ENCODE measurements at places on chromosomes 2 and 18.

DNA sequence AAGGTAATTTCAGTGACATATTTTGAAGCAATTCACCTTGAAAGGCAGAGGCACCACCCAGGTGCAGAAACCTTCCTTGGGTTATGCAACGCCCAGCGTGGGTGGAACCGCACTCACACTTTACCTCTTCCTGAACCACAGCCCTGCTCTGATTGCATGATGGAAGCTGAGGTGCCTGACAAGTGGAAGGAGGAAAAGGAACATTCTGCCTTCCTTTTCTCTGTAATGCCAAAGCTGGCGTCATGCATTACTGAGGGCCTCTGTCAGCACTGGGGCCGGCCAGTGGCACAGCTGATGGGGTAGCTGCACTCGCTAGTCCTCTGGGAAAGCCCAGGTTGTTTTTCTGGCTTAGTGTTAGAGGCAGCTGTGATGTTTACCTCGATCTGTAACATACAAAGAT lies 266.5 kb downstream of the NEDD4L start:
- peak; percentile 56 for DNase-seq

- DNase-seq = no peak
Observed at GRCh38 chr18:31061945-31062344, 19.4 kb upstream of the DSC3 start.

GRCh38 chr2:34848132-34848531 lies 1249.0 kb upstream of the FAM98A start:
- DNase-seq = no peak

DNA sequence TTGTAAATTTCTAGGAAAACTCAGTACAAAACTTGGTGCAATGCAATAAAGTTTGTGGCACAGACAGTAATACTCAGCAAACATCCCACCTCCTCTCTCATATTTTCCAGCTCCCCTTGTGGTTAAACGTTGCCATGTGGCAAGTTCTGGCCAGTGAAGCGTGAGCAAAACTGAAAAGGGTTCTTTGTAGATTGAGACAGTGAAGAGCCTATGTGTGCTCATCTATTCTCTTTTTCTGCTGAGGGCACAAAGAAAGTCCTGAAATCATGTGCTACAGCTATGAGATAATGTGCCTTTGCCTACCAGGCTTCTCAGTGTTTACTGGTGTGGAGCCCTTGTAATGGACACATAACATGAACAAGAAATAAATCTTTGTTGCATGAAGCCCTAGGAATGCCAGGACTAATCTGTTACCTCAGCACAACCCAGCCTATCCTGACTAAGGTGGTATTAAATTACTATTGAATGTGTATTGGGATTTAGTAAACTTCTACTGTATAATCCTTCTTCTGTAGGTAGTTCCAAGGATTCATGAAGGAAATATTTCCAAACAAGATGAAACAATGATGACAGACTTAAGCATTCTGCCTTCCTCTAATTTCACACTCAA lies 13.0 kb upstream of the TYMS start:
- peak; percentile 44 for DNase-seq

DNA sequence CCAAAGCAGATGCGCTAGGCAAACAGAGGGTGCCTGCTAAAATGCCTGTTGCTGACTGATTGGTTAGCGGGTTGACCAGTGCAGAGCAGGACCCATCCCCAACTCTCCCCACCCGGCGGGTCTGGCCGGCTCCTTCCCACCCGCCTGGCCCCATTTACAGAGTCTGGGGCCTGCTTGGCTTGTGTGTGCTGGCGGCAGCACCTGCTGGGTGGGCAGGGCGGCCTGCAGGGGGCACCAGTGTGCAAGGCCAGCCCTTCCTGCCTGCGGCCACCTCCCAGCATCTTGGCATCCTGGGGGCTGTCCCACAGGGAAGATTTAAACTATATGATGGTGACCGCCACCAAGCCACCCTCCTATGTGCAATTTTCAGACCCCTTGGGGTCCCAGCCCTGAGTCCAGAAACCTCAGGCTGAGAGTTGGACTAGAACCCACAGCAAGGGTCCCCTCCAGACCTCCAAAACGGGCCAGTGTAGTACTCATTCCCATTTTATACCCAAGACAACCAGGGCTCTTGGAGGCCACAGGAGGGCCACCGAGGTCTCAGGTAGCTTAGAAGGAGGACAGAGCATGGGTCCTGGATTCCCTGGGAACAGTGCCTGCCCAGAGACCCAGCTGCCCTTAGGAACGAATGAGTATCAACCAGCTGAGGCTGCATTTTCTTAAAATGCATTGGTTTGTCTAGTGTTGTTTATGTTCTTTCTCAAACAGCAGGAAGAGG lies 173.6 kb downstream of the SMAD7 start:
- DNase-seq = peak; percentile 84

DNA sequence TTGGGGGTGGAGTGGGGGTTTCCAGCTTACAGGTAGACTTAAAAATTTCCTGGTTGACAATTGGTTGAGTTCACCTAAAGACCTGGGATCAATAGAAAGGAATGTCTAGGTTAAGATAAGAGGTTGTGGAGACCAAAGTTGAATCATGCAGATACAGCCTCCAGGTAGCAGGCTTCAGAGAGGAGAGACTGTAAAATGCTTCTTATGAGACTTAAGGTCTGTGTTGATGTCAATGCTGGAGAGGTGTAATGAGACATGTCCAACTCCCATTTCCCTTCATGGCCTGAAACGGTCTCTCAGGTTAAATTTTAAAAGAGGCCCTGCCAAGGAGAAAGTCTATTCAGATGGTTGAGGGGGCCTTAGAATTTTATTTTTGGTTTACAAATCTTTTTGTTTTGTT lies 38.5 kb upstream of the RND3 start:
- no peak for DNase-seq

GRCh38 chr2:120989512-120990441 lies 254.1 kb downstream of the GLI2 start:
- DNase-seq = no peak

GRCh38 chr2:161703863-161704262 lies 79.6 kb downstream of the SLC4A10 start:
- DNase-seq = no peak

DNA sequence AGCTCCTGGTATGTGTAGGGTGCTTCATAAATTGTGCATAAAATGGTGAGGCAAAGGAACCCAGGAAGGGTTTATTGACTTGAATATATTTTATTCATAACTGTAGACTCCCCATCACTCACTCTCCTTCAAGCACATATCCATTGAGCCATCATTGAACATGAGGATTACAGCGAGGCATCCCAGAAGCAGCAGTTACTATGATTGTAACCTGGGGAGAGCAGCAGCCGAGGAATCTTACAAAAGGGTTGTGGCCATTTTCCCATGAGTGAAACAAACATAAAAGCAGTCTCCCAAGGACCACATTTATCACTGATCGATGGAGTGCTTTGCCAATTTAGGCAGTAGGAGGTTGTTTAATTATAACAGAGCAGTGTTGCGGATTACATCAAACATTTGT lies 183.4 kb downstream of the NCK2 start:
- DNase-seq = no peak

DNA sequence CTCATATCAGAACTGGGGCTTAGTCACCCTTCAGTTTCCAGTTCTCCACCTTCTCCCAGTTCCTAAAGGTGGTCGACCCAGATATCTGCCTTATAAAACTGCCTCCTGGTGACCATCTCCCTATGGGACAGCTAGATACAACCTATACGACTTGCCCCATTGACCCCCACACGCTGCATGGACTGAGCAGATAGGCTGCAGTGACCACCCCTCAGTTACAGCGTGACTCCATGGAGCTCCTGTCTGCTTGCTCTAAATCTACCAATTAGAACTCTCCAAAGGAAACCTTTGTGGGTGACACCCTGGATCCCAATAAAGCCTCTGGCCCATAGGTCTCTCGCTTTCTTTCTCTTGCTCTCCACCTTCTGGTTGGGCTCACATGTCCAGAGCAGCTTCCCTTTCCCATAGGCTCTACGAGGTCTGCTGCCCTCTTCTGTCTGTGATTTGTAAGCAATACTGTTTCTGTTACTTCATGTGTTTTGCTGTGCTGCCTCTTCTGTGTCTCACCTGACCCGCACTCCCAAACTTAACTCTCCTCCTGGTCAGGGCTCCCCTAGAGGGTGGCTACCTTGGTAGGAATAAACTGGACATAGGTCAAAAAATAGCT lies 971.3 kb upstream of the FAM98A start:
- no peak for DNase-seq

- DNase-seq = no peak
Observed at GRCh38 chr2:45470531-45470930, 140.5 kb downstream of the SRBD1 start.

GRCh38 chr2:226561962-226562361 lies 237.7 kb downstream of the IRS1 start:
- no peak for DNase-seq

DNA sequence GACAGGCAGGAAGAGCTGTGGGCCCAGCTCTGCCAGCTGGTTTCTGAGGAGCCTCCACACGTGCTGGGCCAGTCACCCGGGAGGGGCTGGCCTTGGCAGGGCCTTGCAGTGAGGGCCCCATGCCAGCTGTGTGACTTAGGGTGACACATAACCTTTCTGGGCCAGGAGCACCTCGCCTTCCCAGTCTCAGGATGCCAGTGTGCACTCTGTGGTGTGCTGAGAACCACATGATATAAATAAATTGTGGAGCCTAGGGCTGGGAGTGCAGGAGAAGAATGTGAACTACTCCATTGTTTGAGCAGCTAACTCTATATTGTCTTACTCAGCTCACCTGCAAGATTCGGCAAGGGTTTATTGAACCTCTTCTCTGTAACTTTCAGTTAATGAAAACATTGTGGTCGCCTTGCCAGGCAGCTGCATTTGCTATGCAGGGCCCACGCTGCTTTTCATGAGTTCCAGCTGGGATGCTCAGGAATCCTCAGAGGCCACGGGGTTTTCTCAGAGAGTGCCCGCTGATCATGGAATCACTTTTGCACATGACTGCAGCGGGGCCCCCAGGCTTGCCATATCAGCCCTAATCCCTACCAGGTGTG lies 222.3 kb downstream of the SH3RF3 start:
- peak; percentile 55 for DNase-seq

GRCh38 chr2:124437811-124438210 lies 412.7 kb downstream of the CNTNAP5 start:
- DNase-seq = no peak

- DNase-seq = no peak
Observed at GRCh38 chr2:29871541-29871940, 49.8 kb downstream of the ALK start.

DNA sequence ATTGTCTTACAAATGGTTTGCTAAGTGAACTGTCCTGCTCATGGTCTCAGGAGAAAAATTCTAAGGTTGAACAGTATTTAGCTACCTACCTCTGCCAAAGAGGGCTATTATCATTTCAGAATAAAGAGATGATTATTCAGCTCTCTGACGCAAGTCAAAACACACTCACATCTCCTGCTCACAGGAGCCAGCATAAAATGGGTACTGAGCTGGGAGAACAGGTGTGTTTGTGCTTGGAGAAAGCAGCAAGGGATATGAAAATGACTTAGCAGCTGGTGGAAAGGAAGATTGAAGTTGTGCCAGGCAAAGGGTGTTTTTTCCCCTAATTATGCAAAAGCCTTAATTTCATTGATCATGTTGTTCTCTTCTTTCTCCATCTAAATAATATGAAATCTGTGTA lies 47.3 kb upstream of the TANK start:
- no peak for DNase-seq

DNA sequence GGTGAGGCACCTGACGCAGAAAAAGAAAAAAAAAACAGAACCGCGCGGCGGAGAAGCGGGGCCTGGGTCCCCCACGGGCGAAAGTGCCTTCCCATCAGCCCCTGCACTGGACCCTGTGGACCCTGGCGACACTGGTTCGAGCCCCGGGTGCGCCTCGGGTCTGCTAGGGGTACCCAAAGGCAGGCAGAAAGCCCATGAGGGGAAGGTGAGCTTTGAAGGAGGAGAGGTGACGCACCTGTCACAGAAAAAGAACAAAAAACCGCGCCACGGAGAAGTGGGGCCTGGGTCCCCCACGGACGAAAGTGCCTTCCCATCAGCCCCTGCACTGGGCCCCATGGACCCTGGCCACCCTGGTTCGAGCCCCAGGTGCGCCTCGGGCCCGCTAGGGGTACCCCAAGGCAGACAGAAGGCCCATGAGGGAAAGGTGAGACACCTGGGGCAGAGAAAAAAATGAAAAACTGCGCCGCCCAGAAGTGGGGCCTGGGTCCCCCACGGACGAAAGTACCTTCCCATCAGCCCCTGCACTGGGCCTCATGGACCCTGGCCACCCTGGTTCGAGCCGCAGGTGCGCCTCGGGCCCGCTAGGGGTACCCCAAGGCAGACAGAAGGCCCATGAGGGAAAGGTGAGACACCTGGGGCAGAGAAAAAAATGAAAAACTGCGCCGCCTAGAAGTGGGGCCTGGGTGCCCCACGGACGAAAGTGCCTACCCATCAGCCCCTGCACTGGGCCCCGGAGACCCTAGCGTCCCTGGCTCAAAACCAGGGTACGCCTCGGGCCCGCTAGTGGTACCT lies 227.4 kb downstream of the CCDC74A start:
- DNase-seq = no peak

GRCh38 chr2:118846442-118846952 lies 951 bp downstream of the EN1 start:
- no peak for DNase-seq

- DNase-seq = no peak
Observed at GRCh38 chr18:48576457-48576771, 37.6 kb downstream of the CTIF start.

DNA sequence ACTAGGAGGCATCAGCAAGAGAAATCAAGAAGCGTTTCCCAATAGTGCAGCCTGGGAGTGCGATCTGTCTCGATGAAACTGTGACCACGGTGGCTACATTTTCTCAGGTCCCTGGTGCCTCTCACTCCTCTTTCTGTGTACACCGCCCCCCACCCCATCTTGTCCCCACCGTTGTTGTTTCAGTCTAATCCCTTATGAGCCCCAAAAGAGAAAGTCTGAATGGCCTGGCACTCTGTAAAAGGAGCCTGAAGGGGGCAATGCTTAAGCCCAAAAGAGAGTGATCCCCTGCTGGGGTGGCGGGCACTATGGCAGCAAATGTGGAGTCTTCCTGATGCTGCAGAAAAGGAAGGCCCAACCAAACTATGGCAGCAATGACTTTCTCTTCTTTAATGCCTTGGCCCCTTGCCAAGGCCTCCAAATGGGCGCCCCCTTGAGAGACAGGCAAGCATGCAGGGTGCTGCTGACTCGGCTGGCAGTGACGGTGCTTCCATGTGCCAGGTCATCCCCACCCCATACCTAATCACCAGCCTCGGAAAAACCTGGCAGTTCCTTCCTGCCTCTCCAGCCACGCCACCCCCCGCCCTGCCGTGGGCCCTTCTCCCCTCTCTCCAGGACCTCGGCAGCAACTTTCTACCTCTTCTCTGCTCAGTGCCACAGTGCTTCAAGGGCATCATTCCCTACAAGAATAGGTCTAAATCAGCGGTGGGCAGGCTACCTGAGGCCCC lies 123.0 kb downstream of the CYP26B1 start:
- no peak for DNase-seq

- no peak for DNase-seq
Observed at GRCh38 chr2:233672886-233673285, 1.2 kb downstream of the UGT1A9 start.

Measured in activated CD4-positive, alpha-beta T cell treated with anti-CD3 and anti-CD28 coated beads for 36 hours (primary cell).